Uterus (tissue), 4 donors: ENCODE measurements at places on chromosomes 4 and X.

GRCh38 chrX:17242470-17242869 is 132.5 kb upstream of the NHS start:
- DNase-seq: peak; percentile 38

GRCh38 chr4:127781300-127782024 is 660 bp upstream of the HSPA4L start:
- DNase-seq: peak; percentile 28

- DNase-seq: peak; percentile 65
Observed at GRCh38 chr4:8260656-8261111, 8.9 kb upstream of the HTRA3 start.

DNA sequence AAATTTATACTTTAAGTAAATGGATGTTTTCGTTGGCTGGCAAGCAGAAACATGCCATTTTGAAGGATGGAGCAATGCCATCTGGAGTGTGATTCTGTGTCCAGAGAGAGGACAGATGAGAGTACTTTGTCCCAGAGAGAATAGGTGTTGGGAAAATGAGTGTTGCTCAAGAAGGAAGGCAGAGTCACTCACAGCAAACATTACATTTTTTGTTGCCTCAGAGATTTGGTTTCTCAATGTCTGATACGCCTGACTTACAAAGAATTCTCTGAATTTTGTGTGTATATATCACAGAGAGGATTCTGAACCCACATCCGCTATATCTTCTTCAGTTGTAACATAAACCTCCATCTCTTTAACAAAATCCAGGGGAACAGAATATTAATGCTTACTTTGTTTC is 102.8 kb upstream of the PCDH18 start:
- no peak for DNase-seq

GRCh38 chr4:37388681-37389365 is 144.3 kb downstream of the NWD2 start:
- no peak for DNase-seq

GRCh38 chr4:7736436-7737267 is 203.0 kb downstream of the AFAP1 start:
- DNase-seq: no peak

DNA sequence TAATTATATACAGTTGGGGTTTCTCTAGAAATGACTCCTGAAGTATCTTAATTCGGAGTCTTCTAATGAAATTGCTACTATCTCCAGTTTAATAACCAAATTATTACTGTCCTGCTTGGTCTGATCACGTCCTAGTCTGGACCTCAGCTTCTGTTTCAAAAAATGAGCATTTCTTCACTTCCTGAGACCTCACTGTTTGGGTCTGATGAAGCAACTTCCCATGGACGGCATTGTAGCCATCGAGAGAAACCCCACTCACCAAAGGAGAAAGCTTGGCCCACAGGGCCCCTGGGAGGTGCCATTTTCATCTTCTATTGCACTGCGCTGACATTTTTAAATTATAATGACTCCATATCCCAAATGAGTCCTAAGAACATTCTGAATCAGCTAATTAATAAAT is 178.0 kb downstream of the MGST2 start:
- no peak for DNase-seq

DNA sequence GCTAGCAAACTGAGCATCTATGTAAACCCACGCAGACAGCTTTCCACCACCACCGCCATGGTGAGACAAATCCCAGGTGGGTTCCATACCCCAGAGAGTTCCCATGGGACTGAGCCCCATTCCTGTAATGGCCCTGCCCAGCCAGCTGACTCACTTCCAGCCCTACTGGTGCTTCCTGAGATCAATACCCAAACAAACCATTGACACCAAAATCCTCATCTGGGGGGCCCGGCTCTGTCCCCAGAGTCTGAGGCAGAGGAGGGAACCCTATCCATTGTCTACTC is 30.1 kb upstream of the JAKMIP1 start:
- DNase-seq: no peak

GRCh38 chr4:147638942-147639341 is 21.7 kb downstream of the TMEM184C start:
- DNase-seq: no peak

GRCh38 chrX:24728530-24728929 is 34.8 kb downstream of the POLA1 start:
- DNase-seq: no peak

DNA sequence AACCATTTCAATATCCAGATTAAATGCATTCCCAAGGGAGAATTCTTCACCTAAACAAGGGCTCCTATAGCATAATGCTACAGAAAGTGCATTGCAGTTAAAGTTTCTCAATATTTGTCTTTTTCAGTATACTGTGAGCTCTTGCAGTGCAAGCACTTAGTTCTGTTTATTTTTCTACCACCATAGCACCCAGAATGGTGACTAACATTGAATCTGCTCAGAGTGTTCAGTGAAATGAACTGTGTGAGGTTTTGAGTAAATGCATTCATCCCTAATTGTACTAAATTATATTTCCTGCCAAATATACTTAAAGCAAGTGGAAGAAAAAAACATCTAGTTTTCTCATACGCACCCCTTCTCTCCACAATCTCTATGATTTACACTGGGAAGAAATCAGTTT is 383.9 kb downstream of the PCDH7 start:
- DNase-seq: no peak

DNA sequence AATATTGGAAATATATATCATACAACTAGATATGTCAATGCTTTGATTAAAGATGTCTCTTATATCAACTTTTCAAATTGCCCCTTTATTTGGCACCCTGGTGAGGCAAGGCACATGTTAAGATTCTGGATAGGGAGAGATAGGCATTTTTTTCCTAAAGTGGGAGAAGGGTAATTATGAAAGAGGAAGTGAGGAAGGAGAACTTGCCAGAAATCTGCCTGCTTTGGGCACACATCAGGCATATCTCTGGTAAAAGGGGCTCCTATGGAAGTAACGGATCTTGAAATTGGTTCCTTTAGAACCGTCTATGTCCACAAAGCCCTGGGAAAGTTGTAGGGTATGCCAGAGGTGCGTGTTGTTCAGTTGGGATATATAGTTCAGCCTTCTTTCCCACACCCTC is 5.7 kb downstream of the IL15 start:
- DNase-seq: no peak
